ENCODE measurements at places on chromosomes 12 and 14. TPM values are rescaled to one million over a fixed set of nuclear protein-coding genes. Genes with fewer than 3 reads are reported as not detected.

Gene BBOF1
- total RNA-seq, result 2.8 TPM

Gene GLIPR1
- 1.8 TPM for total RNA-seq

Gene ADGRD1
- total RNA-seq, result 3.6 TPM

Gene GDF11
- 3.2 TPM for total RNA-seq

Gene MGAT4C
- total RNA-seq, result 0.05 TPM

Gene AQP6
- not detected for total RNA-seq

Gene HCAR1
- total RNA-seq, result 0.11 TPM

Gene KCNMB4
- 1.3 TPM for total RNA-seq

Gene DPPA3
- total RNA-seq, result not detected

Gene PLXNC1
- 8.4 TPM for total RNA-seq

Gene GDF3
- total RNA-seq, result not detected
